SW 1271 (cell line): ENCODE measurements at places on chromosomes 12 and 14.
A peak's percentile ranks its signal among the peaks of the same experiment; 100 is the strongest.

DNA sequence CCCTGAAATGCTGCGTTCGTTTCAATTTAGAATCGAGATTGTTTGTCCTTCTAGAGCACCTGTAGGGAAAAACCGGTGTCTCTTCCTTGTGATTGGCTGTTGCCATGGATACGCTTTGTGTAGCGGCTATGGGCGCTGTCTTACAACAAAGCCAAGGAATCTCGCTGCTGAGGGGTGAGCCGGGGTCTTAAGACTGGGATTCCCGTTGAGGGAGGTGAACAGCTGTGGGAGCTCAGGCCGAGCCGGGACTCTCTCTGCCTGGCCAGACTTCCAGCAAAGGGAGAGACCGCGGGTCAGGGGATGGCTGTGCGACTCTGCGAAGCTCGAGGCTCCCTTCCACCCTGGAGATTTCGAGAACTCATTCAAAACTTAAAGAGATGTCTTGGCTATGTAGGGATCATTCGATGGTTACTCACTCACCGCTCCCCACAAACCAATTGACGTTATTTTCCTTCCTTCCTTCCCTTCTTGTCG, at the start of the genes LRRIQ1 and TSPAN19:
LRRIQ1 (plus strand) TSS at position 118 of the 474 bp plus-strand sequence. CDS start 1,826 bp downstream, outside the sequence.
TSPAN19 (minus strand) TSS at position 44 of the 474 bp plus-strand sequence. CDS start 6,331 bp downstream, outside the sequence.
- no peak for DNase-seq

DNA sequence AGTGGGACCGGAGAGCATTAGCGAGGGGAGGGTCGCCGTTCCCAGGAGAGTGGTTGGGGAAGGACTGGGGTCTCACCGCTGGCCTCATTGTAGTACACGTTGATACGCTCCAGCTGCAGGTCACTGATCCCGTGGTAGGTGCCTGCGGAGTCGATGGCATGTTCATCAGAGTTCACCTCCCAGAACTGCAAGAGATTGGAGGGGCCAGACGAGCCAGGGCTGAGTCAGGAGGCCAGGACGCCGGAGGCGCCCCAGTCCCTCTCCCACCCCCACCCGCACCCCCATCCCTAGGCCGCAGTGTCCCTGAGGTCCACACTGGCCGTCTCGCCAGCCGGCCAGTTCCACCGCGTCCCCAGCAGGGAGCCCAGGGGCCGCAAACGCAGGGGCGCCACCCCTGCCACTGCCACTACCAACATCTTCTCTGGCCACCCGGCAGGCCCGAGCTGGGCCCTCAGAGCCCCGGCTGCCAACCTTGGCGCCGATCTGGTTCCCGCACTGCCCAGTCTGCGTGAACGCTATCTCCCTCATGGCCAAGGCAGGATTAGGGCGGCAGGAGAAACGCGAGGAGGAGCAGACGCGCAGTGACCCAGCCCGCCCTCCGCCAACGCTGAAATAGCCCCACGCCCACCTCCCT, 144.2 kb downstream of the ALG10 start:
- no peak for DNase-seq

GRCh38 chr12:122079532-122080081, 1.1 kb downstream of the MLXIP start:
- peak; percentile 17 for DNase-seq

DNA sequence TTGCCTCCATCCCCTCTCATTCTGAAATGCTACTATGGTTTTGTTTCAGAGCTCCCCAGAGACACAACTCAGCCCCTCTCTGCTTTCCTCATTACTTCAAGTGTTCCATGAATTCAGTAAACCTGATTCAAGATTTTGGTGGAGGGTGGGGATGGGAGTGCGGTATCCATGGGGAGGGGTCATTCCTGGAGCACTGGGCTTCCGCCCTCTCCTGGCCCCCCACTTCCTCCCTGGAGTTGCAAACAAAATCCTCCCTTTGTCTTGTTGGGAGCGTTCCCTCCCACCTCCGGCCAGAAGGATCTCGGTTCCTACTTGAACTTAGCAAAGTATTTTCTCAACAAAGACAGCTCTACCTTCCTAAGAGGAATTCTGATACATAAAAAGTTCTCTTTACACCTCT, 71.8 kb upstream of the LTA4H start:
- DNase-seq: no peak

DNA sequence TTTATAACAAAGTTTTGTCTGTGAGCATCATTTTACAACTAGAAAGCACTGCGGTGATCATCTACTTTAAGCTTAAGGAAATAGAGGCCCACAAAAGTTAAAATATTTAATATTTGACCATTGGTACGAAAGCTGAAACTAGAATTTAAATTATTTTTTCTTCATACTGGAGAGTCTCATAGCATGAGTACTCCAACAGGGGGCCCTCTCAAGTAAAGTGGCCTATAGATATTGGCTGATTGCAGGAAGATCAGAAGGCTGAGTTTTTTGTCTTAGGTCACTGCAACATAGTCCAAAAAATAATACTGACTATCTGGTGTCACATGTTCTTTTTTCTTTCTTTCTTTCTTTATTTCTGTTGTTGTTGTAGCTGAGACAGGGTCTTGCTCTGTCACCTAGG, 75.3 kb upstream of the ZDHHC17 start:
- no peak for DNase-seq

- no peak for DNase-seq
Observed at GRCh38 chr14:54866588-54866987, 36.0 kb downstream of the GCH1 start.
